ENCODE measurements at places on chromosomes 3 and 15.

DNA sequence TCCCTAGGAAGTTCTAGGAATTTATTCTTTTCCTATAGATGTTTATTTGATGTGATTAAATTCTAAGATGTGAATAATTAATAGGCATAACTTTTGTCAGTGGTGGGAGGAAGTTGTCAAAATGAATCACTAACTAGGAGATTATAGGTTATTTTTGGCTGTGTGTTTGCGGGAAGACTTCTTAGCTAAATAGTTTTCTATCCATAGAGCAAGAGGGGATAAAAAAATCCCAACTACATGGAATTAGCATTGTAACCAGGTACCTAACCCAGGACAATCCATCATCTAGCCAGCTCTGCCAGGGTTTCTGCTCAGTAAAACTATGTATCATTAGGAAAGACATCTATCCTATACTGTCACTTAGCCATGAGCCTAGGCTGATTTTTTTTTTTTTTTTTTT, 23.9 kb downstream of the SLC30A4 start:
- no peak for DNase-seq

- DNase-seq, result no peak
These were observed 12.7 kb downstream of the FAM240A start for GRCh38 chr3:46624975-46625490.

DNA sequence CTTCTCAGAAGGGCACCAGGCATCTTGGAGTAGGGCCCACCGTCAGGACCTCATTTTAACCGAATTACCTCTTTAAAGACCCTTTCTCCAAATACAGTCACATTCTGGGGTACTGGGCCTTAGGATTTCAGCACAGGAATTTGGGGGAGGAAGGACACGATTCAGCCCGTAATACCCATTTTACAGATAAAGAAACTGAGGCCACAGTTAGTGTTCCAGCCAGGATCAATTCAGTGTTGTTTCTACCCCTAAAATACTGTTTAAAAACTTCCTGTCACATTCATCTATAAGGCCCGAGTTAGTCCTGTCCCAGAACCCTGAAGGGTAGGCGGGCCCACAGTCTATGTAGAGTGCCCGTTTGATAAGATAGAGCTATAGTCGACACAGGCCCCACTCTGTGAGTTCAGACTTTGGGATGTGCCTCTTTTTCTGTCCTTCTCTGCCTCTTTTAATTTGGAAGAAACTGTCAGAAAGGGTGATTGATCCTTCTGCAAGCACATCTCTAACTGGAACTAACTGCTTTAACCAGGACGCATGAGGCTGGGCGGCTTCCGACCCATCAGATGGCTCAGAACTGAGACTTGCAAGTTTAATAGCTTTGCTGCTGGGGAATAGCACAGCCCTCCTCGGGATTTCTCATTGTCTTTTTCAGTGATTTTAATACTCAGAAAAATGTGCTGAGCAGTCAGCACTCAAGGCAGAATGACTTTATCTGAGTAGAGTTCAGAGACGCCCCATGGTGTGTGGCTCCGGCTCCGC, 19.5 kb downstream of the BFSP2 start:
- no peak for DNase-seq

GRCh38 chr3:40782111-40782721, 257.5 kb downstream of the ZNF621 start:
- DNase-seq, result no peak

DNA sequence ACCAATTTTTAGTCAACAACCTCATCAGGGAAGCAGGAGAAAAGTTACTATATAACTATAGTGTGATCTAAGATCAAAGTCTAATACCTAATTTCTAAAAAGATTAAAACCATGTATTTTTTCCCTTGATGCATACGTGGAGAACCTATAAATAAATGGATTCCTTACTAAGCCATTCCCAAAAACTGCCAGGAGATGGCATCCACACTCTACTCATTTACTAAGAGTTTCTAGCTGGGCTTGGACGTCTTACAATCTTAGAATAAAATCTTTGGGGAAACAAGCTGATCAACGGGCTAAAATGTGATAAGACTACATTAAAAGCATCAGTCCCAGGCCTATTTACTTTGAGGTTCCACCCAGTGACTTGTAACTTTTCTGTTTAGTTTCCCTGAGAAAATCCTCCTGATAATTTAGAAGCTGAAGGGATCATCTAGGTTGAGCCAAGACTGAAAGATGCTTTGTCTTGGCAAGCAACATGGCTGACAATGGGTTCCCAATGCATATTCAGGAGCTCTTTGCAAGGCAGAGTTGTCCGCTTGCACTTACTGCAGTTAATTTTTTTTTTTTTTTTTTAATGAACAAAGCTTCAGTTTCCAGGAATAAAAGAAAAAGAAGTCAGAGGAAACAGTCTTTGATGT, 85.5 kb upstream of the FGF12 start:
- no peak for DNase-seq

- no peak for DNase-seq
These were observed 33.1 kb downstream of the RNU5B-1 start for GRCh38 chr15:65337436-65338070.

DNA sequence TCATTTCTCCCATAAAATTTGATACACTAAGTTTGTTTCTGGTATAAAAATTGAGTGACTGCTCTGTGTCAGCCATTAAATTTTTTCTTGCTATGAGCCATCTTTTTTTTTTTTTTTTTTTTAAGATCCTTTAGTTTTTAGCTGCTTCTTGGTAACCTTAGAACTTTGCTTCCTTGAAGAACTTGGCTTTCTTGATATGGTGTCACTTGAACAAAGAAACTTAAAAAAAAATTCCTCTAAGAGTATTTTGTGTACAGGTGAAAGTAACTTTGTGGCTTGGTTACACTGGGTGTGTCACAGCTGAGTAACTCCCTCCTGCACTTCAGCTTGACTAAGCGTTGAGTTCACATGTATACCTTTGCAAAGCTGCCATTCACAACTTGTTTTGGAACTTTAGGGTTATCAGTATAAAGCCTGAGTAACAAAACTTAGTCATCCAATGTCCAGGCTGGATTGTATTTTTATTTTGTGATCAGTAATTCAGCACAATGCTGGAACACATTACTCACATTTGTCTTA, 6.5 kb downstream of the CHD2 start:
- DNase-seq, result no peak

GRCh38 chr15:90249203-90249863, at the start of gene TTLL13:
Gene TTLL13 (plus strand): TSS chr15:90249556. CDS start chr15:90250631, 1,075 bp downstream.
- peak; percentile 52 for DNase-seq

DNA sequence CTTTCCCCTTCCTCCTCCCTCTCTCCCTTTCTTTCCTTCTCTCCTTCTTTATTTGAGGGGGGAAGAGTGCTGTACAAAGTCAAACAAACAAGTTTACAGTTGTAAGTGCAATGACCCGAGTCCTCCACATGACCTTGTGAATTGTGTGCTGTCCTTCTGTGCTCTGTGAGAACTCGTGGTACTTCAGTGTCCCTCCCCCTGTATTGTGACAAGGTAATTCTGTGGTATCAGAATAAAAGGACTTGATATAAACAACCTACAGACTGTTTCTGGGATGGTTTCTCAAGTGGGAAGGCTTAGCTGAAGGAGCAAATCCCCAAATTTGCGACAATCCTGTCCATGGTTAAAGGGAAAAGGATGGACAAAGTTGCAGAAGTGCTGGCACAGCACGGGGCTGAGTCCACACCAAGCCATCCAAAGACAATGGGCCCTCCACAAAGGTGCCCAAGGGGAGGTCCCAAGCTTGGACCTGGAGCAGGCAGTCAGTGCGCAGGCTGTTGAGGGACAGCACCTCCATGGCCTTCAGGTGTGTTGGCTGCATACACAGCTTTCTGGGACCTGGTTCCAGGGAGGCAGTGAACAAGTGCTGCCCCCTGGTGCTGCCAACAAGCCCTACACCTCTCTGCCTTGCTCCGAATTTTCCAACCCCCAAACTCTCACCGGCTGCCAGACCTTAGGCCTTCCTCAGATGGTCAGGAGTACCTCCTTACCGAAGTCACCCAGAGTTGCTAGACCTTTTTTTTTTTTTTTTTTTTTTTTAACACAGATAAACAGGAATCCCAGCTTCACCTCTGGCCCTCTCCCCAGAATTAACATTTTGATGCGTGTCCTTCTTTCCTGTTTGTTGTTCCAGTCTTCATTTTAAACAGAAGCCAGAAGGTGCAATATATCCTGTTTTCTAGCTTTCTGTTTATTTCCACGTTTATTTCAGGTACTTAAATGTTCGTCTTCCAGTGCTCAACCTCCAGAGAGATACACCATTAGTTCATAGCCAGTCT, 2.6 kb upstream of the APEH start:
- peak; percentile 65 for DNase-seq

GRCh38 chr3:129598000-129598381, 8.5 kb downstream of the PLXND1 start:
- no peak for DNase-seq

DNA sequence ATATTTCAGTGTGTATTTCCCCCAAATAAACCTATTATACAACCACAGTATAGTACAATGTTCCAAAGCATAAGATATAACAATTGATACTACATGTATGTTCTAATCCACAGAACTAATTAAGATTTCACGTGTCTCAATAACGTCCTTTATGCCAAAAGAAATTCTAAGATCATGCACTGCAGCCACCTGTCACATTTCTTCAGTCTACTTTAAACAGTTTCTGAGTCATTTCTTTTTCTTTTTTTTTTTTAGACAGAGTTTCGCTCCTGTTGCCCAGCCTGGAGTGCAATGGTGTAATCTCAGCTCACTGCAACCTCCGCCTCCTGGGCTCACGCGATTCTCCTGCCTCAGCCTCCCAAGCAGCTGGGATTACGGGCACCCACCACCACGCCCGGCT, 190.2 kb downstream of the STAG1 start:
- DNase-seq, result no peak

Measured in T-cell (primary cell).